Left lobe of liver (tissue), 2 donors: ENCODE measurements at places on chromosomes 3 and 15. TPM values are rescaled to one million over a fixed set of nuclear protein-coding genes. Genes with fewer than 3 reads are reported as not detected.

- no peak for DNase-seq
These were observed 3.9 kb upstream of the FSIP1 start for GRCh38 chr15:39786447-39787056.

DNA sequence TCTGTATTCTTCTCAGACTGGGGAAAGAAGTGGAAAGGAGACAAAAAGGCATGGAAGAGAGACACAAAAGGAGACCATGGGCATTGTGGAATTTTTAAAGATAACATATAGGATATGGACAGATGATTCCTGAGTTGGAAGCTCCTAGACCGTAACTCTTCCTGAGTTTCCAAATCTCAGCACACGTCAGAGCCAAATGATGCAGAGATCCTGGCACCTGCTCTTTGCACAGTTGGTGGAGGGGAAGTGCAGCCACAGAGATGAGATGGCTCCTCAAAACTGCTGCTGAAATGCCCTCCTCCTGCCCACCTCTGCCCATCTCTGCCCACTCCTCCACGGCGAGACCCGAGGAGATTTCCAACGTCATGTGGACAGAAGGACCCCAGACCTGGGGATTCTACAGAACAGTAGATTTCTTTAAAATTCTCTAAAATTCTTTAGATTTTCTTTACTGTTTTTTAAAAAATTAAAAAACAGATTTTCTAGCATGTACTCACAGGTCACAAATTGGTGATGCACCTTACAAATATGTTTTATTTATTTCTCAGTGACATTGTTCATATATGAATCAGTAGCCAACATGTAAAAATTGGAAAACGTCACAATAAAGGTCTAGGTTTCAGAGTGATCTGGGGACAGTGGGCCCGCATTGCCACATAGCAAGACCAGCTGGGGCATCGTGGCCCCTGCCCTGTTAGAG lies 8.1 kb downstream of the CPN2 start:
- no peak for DNase-seq

- DNase-seq = no peak
These were observed 19.9 kb downstream of the TATDN2 start for GRCh38 chr3:10268116-10268515.

DNA sequence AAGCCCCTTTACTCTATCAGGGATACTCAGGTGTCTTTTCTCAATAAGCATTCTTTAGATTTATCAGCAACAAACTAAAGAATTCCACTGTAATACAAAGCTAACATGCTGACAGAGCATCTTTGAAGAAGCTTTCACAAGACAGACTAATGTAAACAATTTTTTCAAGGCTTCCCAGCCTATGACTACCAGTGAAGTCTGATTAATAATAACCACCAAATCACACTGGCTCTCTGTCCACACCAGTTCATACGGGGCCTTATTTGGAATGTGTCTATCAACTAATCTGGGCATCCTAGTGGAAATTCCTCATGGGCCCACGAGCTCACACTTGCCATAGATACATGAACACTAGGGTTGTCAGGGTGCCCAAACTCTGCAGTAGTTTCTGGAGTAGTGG lies 84.5 kb downstream of the EFL1 start:
- no peak for DNase-seq

DNA sequence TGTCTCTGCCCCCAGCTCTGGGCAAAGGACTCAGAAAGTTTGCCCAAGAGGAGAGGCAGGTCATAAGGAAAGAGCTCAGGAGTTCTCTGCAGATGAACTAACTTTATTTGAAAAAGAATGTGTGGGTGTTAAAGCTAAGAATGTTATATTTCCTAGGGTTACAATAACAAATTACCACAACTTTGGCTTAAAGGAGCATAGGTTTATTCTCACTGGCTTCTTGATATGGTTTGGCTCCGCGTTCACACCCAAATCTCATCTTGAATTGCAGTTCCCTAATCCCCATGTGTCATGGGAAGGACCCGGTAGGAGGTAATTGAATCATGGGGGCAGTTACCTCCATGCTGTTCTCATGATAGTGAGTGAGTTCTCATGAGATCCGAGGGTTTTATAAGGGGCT lies 383.7 kb upstream of the CFAP20DC start:
- no peak for DNase-seq

Gene CCR2
- 0.33 TPM for total RNA-seq

Gene ZBTB20
- 50.6 TPM for total RNA-seq
